ENCODE measurements at places on chromosomes 3 and 15.
A peak's percentile ranks its signal among the peaks of the same experiment; 100 is the strongest.

GRCh38 chr15:64990168-64990470, 405 bp upstream of the SPG21 start:
- DNase-seq = no peak

GRCh38 chr3:126021224-126021623, 52.2 kb downstream of the ROPN1B start:
- no peak for DNase-seq

GRCh38 chr3:53633197-53633787, 138.9 kb downstream of the CACNA1D start:
- DNase-seq = no peak

GRCh38 chr15:60272623-60273022, 125.2 kb downstream of the ANXA2 start:
- no peak for DNase-seq

GRCh38 chr15:78988361-78988911, 43.6 kb upstream of the CTSH start:
- DNase-seq = peak; percentile 14

GRCh38 chr3:188750617-188751016, 421.2 kb upstream of the TPRG1 start:
- DNase-seq = no peak
